ENCODE measurements at places on chromosomes 2 and 18. TPM values are rescaled to one million over a fixed set of nuclear protein-coding genes. Genes with fewer than 3 reads are reported as not detected.

C2orf78 gene
- total RNA-seq, result not detected

ASB1 gene
- 30.5 TPM for total RNA-seq

CROCC2 gene
- total RNA-seq, result not detected

ERFE gene
- total RNA-seq, result 0.66 TPM

CCDC74B gene
- 0.85 TPM for total RNA-seq

SERPINB3 gene
- total RNA-seq, result not detected

SIX3 gene
- total RNA-seq, result not detected

CDH20 gene
- total RNA-seq, result 2.8 TPM

STARD6 gene
- not detected for total RNA-seq

TPO gene
- not detected for total RNA-seq

TRPM8 gene
- total RNA-seq, result not detected

POMC gene
- 0.66 TPM for total RNA-seq

PTPRM gene
- total RNA-seq, result 80.9 TPM

HOXD10 gene
- not detected for total RNA-seq

VIT gene
- 0.09 TPM for total RNA-seq

BMP10 gene
- total RNA-seq, result not detected

TCF23 gene
- total RNA-seq, result not detected

NR4A2 gene
- under 0.01 TPM for total RNA-seq

C2orf15 gene
- total RNA-seq, result 0.18 TPM

ERICH2 gene
- not detected for total RNA-seq

RIOK3 gene
- total RNA-seq, result 51.3 TPM

MORN2 gene
- 16.8 TPM for total RNA-seq

IL18RAP gene
- not detected for total RNA-seq

ANKRD62 gene
- not detected for total RNA-seq

CHRNG gene
- total RNA-seq, result not detected

DCDC2C gene
- total RNA-seq, result not detected

MTX2 gene
- 27.2 TPM for total RNA-seq

CCDC148 gene
- total RNA-seq, result 0.18 TPM

PCGF1 gene
- total RNA-seq, result 16.8 TPM

UGT1A10 gene
- not detected for total RNA-seq

PSMD14 gene
- 125 TPM for total RNA-seq

UGT1A8 gene
- not detected for total RNA-seq

Measured in endothelial cell of coronary artery (primary cell).